ENCODE measurements at places on chromosomes 11 and 22.

DNA sequence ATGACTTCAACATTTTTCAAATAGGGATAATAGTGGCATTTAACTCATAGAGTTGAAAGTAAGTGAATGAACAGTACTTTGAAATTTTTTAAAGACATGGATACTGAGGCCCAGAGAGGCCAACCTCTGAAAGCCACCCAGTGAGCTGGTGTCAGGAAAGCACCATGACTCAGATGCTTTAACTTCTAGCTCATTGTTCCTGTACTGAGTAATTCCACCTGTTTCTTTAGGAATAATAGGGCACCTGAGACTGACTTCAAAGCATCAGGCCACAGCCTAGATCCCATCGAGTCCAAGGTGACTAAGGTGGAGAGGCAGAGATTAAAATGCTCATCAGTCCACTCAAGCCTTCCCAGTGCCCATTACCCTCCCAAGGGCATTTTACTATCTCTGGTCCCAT is 491.8 kb upstream of the TENM4 start:
- no peak for DNase-seq

DNA sequence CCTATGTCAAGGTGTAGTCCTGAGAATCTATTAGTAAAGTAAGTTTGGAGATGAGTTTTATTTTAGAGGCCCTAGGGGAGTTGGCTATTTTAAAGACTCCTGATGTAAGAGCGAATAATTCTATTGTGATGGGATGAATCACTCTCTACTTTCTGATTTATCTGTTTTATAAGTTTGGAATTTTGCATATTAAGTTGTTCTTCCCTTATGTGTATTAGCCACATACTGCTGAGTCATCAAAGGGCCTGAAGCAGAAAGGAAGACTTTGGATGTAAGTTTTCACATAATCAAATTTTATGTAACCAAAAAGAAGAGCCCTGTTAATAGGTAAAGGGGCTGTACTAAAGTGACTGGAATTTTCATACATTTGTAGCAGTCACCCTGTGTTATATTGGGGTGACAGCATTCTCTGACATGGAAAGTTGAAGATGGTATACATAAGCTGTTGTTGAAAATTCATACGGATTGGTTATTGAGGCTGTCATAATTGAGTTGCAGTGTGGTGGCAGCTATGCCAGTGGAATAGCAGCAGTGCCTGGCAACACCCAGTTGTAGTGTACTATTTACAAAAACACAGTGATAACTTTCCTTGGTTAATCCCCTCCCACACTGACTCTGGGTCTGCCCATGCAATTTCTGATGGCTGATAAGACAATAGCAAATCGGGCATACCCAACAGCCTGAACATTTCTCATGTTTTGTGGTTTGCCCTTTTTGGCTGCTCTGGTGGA is 90.6 kb upstream of the NTM start:
- no peak for DNase-seq

DNA sequence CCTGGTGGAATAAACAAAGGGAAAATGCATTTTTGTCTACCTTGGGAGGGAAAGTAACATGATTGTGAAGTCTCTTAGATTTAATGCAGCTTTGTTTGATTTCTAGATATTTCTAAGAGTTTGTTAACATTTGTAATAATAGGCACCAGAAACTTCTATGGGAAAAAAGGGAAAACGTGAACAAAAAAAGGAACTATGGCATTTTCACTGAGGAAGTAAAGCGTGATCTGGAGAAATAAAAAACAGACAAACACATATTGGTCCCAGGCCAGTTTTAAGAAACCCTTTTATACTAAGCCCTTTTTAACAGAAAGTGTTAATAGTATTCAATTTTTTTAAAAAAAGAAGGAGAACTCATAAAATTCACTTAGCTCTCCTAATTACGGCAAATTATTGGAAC is 6.9 kb upstream of the MS4A7 start:
- no peak for DNase-seq

- no peak for DNase-seq
These were observed 24.7 kb downstream of the NCF4 start for GRCh38 chr22:36885474-36885873.

- no peak for DNase-seq
These were observed 20.1 kb downstream of the SYT7 start for GRCh38 chr11:61560751-61561150.

DNA sequence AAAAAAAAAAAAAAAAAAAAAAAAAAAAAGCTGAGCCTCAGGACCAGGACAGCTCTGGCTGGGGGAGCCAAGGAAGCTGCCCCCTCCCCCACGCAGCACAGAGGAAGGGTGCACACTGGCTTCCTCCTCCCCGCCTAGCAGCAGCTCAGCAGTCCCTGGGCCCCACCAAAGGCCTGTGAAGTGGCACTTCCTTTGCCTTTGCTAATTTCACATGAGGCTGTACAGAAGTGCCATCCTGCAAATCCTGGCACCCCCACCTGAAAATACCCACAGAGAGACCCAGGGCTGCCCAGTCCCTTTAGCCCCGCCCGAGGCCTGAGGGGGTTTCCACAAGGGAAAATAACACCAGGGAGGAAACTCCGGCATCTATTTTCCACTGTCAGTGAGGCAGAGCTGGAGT is 3.9 kb downstream of the RHOG start:
- no peak for DNase-seq

DNA sequence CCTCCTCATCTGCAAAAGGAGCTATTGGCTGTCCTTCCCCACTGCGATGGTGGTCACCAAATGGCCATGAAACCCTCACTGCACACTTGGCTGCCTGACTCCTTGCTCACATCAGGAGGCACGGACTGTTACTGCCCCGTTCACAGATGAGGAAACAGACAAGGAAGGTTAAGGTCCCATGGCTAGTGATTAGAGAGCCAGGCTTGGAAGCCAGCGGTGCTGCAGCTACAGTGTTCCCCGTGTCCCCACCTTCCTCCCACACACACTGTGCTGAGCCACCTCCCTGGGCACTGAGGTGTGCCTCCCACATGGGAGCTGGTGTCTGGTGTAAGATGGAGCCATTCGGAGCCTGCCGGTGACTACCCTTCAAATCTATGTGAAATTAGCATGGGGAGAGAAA is 2.6 kb downstream of the ARHGAP8 start:
- no peak for DNase-seq

- peak; percentile 84 for DNase-seq
These were observed 468.0 kb downstream of the OPCML start for GRCh38 chr11:133064152-133064877.

DNA sequence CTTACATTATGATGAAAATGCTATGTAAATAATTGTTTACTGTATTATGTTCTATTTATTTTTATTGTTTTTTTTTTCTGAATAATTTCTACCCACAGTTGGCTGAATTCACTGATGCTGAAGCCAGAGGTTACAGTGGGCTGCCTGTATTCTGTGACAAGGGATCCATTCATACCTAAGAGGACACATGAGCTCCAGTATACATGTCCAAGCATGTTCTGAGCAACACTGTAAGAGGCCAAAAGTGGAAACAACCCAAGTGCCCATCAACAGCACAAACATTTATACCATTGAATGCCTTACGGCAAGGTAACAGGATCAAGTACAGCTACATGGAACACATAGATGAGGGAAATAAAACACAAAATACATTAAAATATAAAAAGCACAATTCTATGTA is 1.4 kb upstream of the SRSF8 start:
- DNase-seq, result no peak

DNA sequence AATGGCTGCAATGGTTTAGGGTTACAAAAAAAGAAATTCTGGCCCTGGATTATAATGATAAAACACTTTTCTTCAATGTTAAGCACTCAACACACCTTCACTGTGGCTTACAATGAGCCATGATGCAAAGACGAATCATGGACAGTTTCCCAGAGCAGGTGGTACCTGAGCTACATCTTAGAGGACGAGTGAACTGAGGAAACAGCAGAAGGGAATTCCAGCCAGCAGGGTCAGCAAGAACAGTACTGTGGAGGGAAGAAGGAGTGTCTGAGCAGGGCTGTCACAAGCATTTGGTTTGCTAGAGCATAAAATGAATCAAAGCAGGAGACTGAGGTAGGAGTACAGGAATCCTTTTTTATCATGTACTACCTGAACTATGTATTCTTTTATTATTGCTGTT is 332.8 kb upstream of the C11orf87 start:
- no peak for DNase-seq

DNA sequence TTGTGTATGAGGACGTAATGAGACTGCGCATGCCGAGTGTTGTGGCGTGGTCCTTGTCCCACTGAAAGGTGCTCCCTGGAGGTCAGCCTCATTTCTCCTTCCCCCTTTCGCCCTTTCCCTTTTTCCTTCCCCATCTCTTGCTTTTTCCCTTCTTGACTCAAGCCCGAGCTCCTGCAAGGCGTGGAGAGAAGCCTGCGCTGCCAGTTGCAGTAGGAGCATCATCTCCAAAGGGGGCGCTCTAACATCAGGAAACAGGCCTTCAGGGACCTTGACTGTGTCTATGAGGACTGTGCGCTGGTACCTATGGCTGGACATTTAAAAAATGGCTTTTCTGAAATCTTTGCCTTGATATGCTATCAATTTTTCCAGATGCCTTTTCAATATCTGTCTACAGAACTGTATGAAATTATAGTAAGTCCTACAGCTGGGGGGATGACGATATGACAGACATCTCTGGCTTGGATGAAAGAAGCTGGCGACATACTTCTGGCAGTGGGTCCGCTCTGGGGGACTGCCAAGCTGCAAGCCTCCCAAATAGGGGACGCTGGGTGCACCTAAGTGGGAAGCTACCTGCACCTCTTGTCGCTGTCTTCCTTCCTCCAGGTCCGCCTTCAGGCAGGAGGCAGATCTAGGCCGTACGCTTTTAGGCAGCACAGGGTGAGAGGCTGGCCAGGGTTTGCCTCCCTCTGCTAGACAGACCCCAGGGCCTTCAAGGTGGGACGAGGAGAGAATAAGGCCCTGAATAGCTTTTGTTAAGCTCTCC is 96.5 kb downstream of the NXPE2 start:
- no peak for DNase-seq

DNA sequence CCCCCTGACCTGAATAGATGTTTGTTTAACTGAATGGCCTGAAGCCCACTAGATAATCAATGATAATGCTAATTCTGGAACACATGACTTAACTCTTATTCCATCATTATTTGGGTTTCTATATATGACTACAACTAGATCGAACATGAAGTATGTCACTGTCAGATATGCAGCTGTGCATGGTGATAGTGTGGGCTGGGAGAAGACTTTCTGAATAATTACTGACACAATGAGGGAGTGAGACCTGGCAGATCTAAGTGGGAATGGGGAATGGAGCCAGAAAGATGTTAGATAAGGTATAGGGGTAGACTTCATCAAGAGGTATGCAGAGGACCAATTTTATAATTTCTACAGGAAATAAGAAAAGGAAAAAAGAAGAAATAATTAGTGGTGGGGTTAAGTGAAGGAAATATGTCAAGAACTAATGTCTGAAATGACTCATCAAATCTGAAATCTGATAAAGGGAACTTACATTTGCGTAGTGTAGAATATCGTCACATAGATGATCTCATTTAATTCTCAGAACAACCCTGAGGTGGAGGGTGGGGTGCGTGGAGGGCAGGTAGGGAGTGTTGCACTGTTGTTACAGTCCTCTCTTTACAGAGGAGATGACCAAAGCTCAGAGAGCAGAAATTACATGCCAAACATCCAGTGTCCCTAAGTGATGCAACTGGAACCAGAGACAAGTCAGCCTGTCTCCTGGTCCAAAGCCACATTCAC is 68.2 kb upstream of the EED start:
- DNase-seq, result no peak

DNA sequence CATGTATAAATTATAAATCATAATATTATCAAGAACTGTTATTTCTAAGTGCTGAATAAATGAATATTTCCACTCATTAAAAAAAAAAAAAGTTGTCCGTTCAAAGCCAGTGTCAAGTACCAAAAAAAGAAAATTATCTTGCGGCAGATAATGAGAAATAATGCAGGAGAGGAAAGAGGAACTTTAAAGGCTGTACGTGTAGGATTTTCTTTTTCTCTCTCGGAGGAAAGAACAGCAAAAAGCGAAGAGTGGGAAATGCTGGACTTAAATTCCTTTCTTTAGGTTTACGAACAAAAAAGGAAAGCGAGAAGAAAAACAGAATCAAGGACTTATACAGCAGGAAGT is 999 bp upstream of the CCDC83 start:
- no peak for DNase-seq

- no peak for DNase-seq
These were observed 217.2 kb upstream of the CADM1 start for GRCh38 chr11:115721296-115721995.

DNA sequence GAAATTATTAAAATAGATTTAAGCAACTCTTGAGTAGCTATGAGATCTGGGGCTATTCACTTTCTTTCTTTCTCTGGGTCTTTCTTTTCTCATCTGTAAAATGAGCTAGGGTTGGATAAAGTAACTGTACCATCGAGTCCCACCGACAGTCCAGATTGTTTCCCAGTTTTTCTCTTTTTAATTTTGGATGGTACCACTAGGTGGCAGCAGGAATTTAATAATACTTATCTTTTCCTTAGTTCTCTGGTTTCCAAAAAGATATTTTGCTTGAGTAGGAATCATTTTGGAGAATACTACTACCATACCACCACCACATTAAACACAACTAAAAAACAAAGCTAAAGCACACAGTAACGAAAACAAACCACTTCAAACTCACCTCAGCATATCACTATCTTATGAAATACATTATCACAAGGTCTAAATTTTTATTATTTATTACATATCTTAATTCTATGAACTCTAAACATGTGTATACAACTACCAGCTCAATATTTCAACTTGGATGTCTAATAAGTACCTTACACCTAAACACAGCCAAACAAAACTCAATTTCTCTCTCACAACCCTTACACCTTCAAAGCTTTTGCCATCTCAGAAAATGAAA is 584.0 kb downstream of the KCNA4 start:
- peak; percentile 7 for DNase-seq

DNA sequence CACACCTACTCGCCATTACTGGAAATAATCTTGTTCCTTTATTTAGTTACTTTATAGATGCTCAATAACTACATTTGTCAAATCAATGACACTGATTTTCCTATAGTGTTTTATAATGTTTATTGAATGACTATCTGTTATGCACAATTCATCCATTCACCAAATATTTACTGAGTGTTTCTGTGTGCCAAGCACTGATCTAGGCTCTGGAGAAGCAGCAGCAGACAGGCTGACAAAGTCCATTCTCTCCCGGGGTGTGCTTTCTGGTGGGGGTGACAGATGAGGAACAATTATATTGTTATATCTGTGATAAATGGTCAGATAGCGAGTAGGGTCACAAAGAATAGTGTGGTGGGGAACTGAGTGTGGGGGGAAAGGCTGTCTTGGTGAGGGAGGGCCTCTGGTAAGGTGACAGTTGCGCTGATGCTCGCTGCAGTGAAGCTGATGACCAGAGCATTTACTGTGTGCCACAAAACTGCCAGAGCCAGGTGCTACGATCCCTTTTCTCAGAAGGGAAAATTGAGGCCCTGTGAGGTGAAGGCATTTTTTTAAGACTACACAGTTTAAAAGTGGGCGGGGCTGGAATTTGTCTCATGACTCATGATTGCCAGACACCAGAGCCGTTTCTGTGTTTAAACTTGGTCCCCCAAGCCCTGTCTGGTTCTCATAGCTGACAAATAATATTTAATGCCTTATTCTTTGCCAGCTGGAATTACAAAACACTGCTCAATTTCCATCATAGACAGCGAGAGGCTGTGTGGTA is 10.2 kb downstream of the PACS1 start:
- DNase-seq, result peak; percentile 80
